ENCODE measurements at places on chromosomes 16 and 17. TPM values are rescaled to one million over a fixed set of nuclear protein-coding genes. Genes with fewer than 3 reads are reported as not detected.

The SLC4A1 gene
- not detected for total RNA-seq

The MKS1 gene
- total RNA-seq = 33.7 TPM

The LRRC37A gene
- total RNA-seq = not detected

The STH gene
- total RNA-seq = 1.0 TPM

The CCDC144A gene
- total RNA-seq = 0.23 TPM

DNA sequence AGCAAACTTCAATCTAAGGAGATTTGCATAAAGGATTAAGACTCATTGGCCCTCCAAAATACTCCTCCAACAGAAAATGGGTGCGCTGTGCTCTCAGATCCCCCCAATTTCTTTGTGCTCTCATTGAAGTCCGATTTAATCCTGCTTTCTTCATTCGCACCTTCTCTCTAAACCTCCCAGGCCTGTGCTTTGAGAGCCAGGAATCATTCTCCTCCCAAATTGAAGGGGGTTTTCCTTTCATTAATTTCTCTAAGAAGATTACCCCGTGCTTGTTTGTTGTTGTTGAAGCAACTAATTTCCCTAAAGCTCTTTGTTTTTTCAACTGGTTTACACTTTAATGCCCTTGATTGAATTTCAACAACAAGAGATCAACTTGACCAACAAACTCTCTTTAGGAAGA lies 304.2 kb upstream of the IRX3 start:
- DNase-seq = no peak

DNA sequence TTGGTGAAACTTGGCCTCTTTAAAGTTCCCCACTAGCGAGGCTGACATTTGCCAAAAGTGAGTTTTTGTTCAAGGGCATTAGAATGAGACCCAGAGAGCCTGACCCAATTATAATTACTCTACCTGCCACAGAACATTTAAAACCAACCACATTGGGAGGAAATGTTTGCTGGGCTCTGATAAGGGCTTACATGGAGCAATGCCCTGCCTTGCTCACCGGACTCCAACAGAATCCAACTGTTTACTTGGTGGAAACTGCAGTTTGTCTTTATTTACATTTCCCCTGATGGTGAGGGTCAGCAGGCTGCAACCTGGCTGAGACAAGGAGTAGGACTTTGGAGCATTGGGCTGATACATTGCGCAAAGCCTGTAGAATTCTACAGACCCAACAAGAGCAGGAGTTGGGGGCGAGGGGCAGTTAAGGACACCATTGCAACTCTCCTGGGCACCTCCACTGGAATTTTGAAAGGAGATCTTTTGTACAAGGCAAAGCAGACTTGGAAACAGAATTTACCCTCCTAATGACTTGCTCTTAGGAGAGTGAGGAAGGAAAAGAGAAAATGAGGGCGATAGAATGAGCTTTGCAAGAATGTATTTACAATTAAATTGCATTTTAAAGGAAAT lies 368.6 kb downstream of the SHISA9 start:
- no peak for DNase-seq

GRCh38 chr17:9313346-9313745 lies 262.3 kb downstream of the STX8 start:
- DNase-seq = no peak

- DNase-seq = no peak
These were observed at the start of gene NTN3 for GRCh38 chr16:2471016-2471652. Gene NTN3 (plus strand): TSS chr16:2471297. CDS start chr16:2471702, 405 bp downstream.

- peak; percentile 97 for DNase-seq
These were observed 5.8 kb upstream of the C17orf99 start for GRCh38 chr17:78140169-78141051.

DNA sequence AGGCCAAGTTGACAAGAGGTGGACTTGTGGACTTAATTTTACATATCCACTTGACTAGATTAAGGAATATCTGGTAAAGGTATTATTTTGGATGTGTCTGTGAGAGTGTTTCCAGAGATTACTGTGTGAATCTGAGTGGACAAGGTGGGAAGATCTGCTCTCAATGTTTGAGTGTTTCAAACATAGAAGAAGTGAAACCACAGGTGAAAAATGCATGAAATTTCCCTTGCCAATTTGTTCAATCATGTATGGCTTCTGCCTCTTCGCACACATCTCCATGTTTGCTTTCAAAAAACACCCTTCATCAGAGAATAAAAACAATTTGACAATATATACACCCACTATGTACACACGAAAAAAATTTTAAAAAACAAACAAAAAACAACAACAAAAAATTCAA lies 152.7 kb downstream of the SALL1 start:
- DNase-seq = no peak
